HEK293T (cell line): ENCODE measurements at places on chromosomes 12 and 14.

DNA sequence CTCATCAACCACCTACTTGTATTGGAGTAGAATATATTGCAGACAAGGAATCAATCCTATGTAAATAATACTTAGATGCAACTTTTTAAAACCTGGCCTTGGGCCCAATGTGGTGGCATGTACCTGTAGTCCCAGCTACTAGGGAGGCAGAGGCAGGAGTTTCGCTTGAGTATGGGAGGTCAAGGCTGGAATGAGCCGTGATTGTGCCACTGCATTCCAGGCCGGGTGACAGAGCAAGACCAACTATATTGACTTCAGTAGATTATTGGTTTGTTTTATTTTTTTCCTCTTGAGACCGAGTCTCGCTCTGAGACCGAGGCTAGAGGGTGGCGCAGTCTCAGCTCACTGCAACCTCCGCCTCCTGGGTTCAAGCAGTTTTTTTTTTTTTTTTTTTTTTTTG is 3.6 kb downstream of the LARP4 start:
- DNase-seq, result no peak

GRCh38 chr12:131647667-131648066 is 63.2 kb upstream of the SFSWAP start:
- DNase-seq, result no peak

DNA sequence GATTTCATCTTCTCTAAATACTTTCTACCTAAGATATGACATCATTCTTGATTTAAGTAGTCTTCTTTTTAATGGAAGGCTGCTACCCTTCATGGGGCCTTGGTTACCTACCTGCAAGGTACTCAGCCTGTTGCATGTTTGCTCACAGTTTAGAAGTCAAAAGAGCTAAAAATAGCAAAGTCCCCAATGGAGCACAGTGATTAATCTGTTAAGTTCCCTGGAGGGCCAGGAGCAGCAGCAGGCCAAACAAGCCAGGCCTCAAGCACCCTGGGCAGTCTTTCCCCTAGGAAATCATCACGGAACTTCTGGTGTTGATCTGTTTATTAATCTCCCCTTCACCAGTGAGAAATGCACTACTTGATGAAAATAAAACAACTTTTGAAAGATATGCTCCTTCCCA is 24.0 kb upstream of the SLC8A3 start:
- no peak for DNase-seq

- DNase-seq, result no peak
These were observed 46.4 kb downstream of the PPM1H start for GRCh38 chr12:62888454-62889110.

- no peak for DNase-seq
These were observed 31.5 kb downstream of the SYNDIG1L start for GRCh38 chr14:74394549-74394948.

DNA sequence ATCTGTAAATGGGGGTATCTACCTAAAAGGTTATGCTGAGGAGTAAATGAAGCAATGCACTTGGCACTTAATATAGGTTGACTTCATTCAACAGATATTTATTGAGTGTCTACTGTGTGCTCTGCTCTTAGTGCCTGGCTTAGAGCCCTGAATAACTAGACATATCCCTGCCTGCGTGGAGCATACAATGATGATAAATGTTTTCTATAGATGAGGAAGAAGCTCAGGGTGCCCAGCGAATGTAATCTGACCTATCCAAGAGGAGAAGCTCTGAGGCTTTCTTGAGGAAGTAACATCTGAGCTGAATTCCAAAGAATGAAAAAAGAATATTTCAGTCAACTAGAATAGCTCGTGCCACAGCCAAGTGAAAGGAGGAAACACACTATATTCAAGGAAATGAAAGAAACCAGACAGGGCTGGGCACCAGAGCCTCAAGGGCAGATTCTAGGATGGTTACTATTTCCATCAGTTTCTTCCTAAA is 17.9 kb upstream of the HIGD1C start:
- no peak for DNase-seq
